Right ventricle myocardium inferior (tissue), 1 donor: ENCODE measurements at places on chromosomes 2 and 18. TPM values are rescaled to one million over a fixed set of nuclear protein-coding genes. Genes with fewer than 3 reads are reported as not detected.
A peak's percentile ranks its signal among the peaks of the same experiment; 100 is the strongest.

Gene FBXO36
- 0.62 TPM for total RNA-seq

Gene UGT1A3
- not detected for total RNA-seq

Gene OSBPL6
- total RNA-seq, result 3.4 TPM

Gene PXDN
- total RNA-seq, result 19.7 TPM

Gene ABCG5
- total RNA-seq, result not detected

Gene CCDC150
- total RNA-seq, result 0.89 TPM

Gene HOXD13
- total RNA-seq, result not detected

Gene CFC1
- not detected for total RNA-seq

Gene CXCR4
- 3.1 TPM for total RNA-seq

Gene UGT1A4
- total RNA-seq, result not detected

GRCh38 chr2:111035830-111036441 lies 84.8 kb upstream of the BCL2L11 start:
- no peak for DNase-seq

GRCh38 chr2:84435345-84436025 lies 23.6 kb downstream of the SUCLG1 start:
- no peak for DNase-seq

DNA sequence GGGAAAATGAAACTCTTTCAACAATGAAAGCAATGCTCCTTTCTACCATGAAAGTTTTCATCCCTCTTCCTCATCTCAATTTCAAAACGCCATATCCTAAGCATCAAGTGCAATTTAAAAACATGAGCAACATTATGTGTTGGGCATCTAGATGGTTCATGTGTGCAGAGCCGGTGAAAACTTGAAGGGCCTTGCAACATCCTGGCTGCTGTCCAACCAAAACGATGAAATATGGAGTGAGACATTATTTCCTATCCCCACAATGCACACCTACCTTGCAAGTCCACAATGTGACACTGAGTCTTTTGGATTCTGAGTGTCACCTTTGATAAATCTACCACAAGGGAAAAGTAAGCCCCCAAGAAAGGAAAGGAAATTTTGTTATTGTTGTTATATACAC lies 110.0 kb downstream of the NCKAP5 start:
- DNase-seq, result no peak

DNA sequence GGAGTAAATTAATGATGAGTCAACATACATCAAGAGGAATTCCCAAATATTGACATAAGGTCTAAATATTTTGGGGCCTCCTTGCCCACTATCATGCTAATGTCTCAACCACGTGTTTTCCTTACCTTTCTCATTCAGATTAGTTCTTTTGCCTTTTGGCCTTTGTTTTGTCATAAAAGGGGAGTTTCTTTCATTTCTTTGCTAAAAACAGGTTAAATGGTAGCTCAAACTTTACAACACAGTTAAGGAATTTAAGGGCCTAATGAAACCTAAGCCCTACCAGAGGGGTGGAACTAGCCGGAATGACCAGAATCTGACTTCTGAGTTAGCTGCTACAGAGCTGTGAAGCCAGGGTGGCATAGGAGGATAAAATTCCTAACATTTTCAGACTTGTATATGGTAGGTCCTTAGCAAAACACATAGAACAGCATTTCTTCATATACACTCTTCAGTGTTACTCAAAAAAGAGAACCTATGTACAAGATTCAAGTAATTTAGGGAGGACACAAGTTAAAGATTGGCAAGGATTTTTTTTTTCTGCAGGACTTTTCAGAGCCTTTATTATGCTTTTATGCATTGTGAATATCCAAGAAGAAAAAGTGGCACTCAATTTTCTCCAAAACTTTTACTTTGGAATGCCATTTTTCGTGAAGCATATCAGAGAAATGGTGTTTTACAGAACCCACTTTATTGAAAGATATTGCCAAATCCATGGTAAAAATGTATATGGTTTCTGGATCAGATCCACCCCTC lies 633.1 kb downstream of the ARHGAP15 start:
- DNase-seq, result no peak

GRCh38 chr18:40769786-40770185 lies 1185.2 kb upstream of the PIK3C3 start:
- DNase-seq, result no peak

DNA sequence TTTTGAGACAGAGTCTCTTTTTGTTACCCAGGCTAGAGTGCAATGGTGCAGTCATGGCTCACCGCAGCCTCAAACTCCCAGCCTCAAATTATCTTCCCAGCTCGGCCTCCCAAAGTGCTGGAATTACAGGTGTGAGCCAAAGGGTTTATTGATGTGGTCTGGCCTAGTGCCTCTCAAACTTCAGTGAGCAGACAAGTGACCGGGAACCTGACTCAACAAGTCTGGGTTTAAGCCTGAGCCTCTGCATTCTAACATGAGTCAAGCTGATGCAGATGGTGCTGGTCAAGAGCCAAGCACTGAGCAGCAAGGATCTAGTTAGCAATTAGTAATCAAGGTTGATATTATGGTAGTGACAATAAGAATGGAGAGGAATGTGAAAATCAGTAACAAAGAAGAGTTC lies 21.3 kb downstream of the CDK15 start:
- DNase-seq, result no peak

DNA sequence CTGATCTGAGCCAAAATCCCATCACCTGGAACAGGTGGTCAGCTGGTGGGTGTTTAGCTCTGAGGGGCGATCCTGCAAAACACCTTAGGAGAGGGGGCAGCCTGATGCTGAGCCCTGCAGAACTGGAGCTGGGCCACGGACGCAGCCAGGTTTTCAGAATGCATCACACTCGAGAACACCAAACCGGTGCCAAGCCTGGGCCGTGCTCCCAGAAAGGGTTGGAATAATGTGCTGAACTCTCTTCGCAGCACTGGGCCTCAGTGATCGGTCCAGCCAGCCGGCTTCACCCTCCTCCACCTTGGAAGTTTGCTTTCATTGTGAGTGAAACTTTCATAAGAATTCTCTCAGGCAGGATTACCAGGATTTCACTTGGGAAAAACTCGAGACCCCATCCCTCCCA lies 56.5 kb upstream of the TTC39C start:
- DNase-seq, result peak; percentile 91

- DNase-seq, result no peak
These were observed 74.8 kb downstream of the NFATC1 start for GRCh38 chr18:79470547-79470946.

DNA sequence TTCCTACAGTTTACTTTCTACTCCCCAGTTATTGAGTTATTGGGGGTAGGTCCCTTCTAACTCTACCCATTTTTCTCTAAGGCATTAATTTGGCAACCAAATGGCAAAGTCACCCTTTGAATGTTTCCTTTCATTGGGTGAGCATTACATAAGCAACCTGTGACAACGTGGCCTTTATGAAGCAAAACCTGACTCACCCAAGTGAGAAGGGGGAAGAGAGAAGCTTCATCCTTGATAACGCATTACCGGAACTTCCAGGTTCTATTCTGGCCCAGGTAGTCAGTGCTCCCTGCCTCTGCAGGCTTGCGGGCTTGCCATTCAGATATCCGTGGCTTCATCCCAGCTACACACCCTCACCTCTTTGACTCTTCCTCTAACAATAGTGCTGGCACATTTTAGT lies 39.1 kb upstream of the FAM124B start:
- no peak for DNase-seq

- no peak for DNase-seq
These were observed 9.1 kb upstream of the DAW1 start for GRCh38 chr2:227862227-227862740.

GRCh38 chr2:174336501-174337336 lies 2.0 kb downstream of the SP9 start:
- peak; percentile 66 for DNase-seq

- DNase-seq, result no peak
These were observed 42.2 kb upstream of the ZC3H15 start for GRCh38 chr2:186443851-186444250.

DNA sequence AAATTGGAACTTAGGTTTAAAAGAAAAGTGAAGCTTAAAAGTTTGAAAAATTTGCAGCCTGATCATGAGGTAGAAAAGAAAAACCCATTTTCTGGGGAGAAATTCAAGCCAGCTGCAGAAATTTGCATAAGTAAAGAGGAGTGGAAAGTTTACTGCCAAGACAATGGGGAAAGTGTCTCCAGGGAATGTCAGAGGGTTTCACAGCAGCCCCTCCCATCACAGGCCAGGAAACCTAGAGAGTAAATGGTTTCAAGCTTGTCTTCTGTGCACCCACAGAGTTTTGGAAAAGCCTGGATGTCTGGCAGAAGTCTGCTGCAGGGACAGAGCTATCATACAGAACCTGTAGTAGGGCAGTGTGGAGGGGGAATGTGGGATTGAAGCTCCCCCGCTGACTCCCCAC lies 254.0 kb upstream of the FSIP2 start:
- no peak for DNase-seq

DNA sequence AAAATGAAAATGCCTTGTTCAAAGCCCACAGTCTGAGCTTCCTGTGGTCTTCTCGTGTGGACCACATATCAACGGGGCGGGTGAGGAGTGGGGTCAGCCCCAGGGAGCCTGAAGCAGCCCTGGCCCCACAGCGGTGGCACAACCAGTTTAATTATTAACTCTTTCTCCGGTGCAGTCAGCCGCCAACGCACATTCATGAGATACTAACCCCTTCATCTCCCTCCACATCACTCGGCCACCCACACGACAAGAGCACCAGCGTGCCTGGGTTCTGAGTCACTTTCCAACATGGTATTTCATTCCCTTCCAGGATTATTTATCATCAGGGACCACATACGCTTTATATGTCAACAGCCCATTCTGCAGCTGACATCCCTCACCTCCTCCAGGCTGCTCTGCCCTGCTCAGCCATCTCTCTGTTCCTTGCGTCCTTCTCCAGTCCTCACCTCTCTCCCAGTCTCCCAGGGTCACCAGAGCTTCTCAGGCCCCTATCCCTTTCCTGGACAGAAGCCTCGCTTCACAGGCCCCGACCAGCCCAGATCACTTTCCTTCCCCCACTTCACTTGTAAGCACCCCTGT lies 48.0 kb upstream of the ID2 start:
- no peak for DNase-seq

DNA sequence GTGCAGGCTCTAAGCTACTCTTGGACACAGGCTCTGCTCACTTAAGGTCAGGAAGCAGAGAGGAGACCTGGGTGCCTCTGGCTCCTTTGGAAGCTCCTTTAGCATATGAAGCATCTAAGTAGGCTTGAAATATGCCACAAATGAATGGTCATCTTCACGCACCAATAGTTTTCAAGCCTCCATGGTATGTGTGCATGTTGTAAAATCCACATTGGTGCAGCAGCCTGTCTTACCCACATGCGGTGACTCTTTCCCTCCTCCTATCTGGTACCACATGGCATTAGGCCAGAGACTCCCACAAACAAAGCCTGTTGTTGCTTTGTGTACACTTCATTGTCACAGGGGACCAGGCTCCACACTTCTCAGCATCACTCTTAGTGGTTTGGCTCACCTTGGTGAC lies 442.2 kb upstream of the RAB12 start:
- no peak for DNase-seq

DNA sequence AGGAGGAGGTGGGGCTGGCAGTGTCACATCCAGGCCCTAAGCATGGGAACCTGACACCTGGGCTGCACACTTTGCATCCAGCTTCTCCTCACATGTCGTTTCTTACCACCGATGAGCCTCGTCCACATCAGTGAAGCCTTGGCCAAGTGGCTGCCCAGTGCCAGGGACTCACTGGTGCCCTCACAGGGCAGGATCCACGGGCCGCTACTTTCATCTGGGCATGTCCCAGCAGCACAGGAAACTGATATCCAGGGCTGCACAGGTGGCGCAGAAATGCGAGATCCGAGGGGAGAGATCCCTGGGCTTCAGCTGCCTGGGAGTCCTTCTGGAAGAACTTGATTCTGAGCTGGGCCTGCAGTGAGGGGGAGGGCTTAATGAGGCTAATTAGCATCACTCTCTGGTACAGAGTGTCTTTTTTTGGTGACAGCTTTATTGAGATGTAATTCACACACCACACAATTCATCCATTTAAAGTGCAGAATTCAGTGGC lies 291.6 kb upstream of the HDAC4 start:
- peak; percentile 20 for DNase-seq

- DNase-seq, result no peak
These were observed 101.5 kb upstream of the LPIN2 start for GRCh38 chr18:3114451-3114850.

DNA sequence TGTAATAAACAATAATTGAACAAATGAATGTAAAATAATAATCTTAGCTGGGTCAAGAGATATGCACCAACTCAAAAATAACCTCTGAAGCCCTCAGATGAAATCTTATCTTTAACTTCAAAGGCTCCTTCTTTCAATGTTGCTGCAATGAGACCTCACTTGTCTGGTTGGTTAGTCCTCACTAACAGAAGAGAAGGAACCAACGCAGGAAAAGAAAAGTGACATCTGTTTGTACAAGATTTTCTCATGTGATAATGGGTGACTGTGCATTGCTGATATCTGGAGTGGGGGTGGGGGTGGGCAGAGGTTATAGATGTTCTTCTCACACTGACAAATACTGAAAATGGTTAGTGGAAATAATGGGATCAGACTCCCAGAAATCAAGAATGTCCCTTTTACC lies 2.6 kb downstream of the SCN7A start:
- no peak for DNase-seq
